ENCODE measurements at places on chromosomes 4 and X.

- DNase-seq = no peak
Measured at GRCh38 chrX:46913667-46914066, 1.4 kb downstream of the JADE3 start.

DNA sequence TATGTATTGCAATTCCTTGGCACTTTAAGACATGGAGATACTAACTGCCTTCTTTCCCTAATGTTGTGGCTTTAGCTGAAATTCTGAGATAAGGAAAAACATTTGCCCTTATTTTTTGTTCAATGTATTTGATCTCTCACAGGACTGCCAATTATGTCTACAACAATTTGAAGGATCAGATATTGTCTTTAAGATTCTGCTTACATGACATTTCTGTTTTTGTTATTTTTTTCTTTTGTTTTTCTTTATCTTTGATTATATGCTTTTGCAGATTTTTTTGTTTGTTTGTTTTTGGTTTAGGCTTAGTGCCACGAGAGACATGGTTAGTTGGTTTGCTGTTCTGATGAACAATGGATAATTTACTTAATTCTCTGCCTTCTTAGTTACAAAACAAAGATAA is 303.3 kb downstream of the TECRL start:
- DNase-seq = no peak

DNA sequence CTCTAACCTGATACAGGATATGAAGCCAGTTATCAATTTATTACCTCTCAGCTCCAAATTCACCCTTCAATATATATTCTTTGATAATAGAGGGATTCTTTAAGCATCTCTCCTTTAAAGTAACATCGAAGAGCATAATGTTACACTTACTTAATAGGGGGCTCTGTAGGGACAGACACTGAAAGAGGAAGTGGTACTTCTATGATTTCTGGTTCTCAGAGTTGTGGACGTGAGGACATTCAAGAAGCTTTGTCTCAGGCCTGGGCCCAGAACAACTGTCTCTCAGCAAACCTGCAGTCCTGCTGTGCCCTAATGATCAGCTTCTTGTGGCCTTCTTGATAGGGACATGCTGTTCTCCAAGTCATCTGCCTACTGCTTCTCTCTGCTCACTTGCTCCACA is 4.2 kb upstream of the ZXDB start:
- no peak for DNase-seq

DNA sequence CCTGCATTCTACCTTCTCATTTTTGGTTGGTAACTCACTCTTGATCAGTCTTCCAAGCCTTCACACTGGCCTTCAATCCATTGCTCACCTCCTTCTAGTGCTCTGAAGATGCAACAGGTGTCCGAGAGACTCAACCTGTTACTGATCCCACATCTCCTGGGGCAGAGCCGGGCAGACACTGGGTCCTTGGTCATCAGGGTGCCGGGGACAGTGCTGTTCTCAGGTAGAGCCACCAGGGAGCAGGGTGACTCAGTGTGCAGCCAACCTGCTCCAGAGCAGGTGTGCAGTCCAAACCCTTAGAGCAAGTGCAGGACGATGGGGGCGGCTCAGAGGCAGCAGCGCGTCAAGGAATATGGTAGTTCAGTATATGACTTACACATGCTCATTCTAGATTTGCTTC is 188.4 kb downstream of the DHX15 start:
- no peak for DNase-seq

- no peak for DNase-seq
Measured at GRCh38 chr4:90099812-90100211, 27.4 kb upstream of the CCSER1 start.

- DNase-seq = no peak
Measured at GRCh38 chr4:48832571-48832970, 1.7 kb downstream of the OCIAD1 start.

GRCh38 chr4:169293343-169294176 is 22.8 kb upstream of the SH3RF1 start:
- DNase-seq = no peak

GRCh38 chrX:148923631-148924030 is 423.2 kb downstream of the AFF2 start:
- DNase-seq = no peak

DNA sequence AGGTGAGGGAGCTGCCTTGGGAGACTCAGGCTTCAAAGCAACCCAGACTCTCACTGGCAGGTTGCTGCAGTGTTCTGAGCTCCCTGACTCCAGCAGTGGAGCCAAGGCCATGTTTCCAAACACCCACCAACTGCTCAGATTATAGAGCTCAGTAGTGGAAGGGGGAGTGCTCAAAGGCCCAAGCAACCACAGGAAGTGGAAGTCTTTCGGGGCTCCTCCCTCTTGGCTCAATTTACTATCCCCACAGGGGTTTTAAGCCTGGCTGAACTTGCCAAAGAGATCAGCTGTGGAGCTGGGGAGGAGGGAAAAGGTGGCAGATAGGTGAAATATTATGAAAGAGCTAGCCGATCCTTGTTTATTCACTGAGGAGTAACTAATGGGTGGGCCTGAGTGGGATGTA is 82.5 kb downstream of the HPRT1 start:
- DNase-seq = no peak

- DNase-seq = no peak
Measured at GRCh38 chr4:44146516-44146915, 302.1 kb downstream of the KCTD8 start.

GRCh38 chr4:156778606-156779005 is 193.0 kb downstream of the PDGFC start:
- DNase-seq = no peak

GRCh38 chr4:9826551-9826950 is 45.1 kb downstream of the DRD5 start:
- DNase-seq = no peak

DNA sequence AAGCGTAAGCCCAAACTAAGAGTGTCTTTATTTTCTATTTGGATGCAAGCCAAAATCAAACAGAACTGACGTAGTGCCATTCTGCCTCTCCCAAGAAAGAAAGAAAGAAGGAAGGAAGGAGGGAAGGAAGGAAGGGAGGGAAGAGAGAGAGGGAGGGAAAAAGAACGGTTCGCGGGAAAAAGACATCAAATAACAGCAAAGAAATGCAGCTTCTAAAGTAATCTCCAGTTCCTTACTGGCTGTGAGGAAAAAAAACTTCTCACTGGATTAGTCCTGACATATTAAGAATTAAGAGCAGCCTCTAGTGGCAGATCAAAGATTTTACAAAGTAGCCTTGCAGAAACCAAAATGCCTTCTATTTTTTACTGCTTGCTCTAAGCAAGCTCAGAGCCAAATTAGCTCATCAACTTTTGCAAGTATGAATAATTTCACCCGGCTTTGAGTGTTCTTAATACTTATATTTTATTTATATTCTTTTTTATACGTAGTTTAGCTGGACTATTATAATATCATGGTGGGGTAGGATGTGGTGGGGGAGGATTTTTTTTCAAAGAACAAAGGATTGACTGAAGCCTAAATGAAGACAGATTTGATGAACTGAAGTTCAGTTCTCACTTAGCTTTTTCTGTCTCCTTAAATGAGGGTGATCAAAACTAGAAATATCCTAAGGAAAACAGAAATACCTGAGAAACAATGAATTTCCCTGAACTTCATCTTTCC is 36.6 kb downstream of the PITX2 start:
- DNase-seq = peak; percentile 9

DNA sequence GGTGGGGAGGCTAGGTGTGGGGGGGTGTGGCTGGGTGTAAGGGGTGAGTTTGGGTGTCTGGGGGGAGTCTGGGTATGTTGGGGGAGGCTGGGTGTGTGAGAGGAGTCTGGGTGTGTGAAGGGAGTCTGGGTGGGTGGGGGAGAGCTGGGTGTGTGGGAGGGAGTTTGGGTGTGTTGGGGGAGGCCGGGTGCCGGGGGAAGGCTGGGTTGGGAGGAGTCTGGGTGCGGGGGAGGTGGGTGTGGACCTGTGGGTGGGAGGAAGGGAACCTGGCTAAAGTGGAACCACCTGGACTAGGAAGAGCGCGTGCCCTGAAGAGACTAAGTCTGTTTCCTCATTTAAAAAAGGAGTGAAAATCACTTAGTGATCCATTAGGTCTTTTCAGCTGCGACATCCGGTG is 18.3 kb downstream of the SPON2 start:
- DNase-seq = no peak

DNA sequence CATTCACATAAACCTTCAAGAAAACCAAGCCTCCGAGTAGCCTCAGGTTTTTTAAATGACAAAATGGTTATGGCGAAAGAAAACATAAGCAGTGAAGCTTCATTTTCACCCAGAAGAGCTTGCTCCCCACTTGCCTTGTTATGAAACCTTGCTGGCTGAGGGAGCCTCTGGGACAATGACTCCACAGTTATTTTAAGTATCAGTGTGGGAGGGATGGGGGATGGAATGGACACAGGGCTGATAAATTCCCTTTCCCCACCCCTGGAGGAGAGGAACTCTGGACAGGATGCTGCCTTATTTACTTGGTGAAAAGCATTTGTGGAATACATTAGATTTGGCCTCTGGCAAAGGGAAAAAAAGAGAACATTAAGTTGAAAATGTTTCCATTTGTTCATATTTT is 220.7 kb upstream of the CNKSR2 start:
- DNase-seq = no peak

- DNase-seq = no peak
Measured at GRCh38 chr4:151035328-151035727, 20.2 kb upstream of the LRBA start.

GRCh38 chr4:124155239-124155638 is 557.3 kb downstream of the ANKRD50 start:
- DNase-seq = no peak

DNA sequence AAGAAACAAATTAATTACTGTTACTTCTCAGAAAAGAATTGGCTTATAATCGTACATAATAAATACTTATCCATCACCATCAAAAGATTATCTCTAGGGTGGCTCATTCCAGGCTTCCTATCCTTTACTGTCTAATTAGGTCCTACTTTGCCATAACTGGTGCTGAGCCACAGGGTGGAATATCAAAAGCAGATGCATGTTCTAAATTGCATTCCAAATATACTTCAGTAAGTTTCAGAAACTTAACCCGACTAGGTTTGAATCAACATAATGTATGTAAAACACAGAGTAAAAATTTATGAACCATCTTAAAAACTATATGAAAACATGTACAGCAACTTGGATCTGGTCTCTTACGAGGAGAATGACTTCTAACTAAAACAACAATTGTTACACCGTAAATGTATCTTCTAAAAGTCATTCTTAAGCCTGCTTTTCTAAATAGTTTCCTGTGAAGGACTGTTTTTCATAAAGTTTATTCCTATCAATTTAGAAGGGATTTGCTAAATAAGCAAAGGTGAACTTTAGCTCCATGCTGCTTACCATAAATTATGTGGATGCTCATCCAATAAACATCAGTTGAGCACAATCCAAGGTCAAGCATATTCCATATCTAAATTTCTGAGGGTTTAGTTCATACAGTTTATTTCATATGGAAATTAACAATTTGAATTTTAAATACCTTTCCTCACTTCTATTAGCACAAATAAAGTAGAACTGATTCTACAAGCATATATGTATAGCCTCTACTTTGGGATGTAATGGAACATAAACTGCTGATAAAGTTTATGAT is 13.4 kb downstream of the ZAR1 start:
- no peak for DNase-seq

DNA sequence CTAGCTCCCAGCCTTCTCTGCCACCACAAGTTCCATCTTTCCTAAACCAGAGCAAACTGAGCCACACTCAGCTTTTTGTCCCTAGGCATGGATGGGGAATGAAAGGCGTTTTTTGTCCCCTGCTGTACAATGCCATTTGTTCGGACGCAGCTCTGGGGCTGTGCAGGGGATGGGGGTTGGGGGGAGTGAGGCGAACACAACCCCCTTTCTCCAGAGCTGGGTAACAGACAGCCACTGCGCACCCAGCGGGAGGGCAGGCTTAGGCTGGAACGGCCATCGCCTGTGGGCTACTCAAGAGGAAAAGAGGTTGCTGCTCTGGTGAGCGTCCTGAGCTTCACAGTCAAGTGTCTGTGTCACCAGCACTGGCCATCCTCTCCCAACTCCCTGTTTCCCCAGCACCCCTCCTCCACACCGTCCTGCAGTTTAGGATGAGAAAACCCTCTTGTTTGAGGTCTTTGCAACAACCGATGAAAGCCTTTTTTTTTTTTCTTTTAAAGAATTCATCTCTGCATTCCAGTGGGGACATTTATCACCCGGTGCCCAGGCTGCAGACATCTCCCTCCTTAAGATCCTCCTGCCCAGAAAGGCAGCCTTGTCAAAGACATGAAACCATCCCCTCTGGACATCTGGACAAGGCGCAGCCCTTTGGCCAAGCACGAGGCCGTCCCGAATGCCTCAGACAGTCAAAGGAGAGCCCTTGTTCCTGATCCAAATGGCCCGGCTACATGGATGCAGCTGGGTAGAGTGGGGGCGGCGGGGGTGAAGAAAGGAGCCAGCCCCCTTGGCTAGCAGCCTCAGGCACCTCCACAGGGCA is 419.6 kb downstream of the BCOR start:
- peak; percentile 92 for DNase-seq
